Lung microvascular endothelial cell (primary cell): ENCODE measurements at places on chromosomes 7 and 10. TPM values are rescaled to one million over a fixed set of nuclear protein-coding genes. Genes with fewer than 3 reads are reported as not detected.

GRCh38 chr7:45080958-45081669 lies 7.7 kb downstream of the NACAD start:
- DNase-seq, result no peak

- peak; percentile 18 for DNase-seq
Measured at GRCh38 chr7:137169282-137169698, 174.2 kb downstream of the PTN start.

- DNase-seq, result no peak
Measured at GRCh38 chr7:77253151-77253550, 53.5 kb upstream of the FGL2 start.

GRCh38 chr7:155965010-155965409 lies 152.7 kb upstream of the SHH start:
- DNase-seq, result peak; percentile 27

GRCh38 chr10:72616716-72617115 lies 9.2 kb downstream of the MICU1 start:
- DNase-seq, result peak; percentile 20

DNA sequence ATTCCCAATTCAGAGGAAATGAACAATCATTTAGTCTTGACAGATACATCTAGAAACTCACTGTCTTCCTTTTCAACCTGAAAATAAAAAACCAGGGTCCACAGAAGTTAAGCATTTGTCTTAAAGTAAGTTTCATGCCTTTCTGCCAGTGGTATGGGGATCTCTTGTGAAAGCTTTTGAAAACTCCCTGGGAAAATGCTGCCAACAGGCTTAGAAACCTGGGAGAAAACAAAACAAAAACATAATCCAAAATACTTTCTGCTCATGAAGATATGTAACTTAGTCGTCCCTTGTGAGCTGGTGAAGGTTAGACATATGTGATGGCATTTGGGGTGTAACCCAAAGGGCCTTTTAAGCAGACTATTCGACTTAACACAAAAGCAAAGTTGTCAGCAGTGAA lies 66.4 kb upstream of the ZNF438 start:
- DNase-seq, result no peak

DNA sequence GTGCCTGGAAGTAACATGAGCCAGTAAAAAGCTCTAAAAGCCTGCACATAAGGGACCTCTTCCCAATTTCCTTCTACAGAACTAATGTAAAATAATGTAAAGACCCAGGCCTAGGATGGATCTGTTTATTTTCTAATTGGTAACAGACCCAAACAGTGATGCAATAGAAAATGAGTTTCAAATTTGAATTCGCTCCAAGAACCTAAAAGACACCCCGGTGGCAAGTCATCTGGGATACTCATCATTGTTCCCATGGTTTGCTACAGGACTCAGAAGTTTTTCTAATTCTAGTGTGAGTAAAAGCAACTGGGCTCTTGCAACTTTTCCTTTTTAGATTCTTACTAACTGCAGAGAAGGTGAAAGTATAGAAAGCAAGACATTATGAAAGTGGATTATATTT lies 271.3 kb upstream of the CACNA2D1 start:
- no peak for DNase-seq

DNA sequence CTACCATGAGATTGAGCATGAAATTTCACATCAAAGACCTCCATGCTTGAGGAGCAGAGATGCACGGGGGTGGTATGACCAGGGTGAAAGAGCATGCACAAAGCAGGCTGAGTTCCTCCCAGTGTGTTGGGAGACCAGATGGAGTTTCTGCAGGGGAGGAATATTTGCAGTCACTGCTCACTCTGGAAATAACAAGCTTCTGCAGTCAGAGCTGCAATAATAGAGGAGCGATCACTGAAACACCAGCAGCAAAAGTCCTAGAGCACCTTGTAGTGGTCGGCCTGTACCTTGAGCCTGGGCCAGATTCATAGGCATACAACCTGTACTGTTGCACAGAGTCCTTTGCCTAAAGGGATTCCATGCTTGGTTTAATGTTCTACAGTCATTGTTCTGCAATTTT lies 184.5 kb upstream of the SP8 start:
- no peak for DNase-seq

GRCh38 chr7:112160130-112160770 lies 45.9 kb downstream of the DOCK4 start:
- peak; percentile 70 for DNase-seq

- DNase-seq, result no peak
Measured at GRCh38 chr10:119781498-119781897, 55.6 kb downstream of the INPP5F start.

DNA sequence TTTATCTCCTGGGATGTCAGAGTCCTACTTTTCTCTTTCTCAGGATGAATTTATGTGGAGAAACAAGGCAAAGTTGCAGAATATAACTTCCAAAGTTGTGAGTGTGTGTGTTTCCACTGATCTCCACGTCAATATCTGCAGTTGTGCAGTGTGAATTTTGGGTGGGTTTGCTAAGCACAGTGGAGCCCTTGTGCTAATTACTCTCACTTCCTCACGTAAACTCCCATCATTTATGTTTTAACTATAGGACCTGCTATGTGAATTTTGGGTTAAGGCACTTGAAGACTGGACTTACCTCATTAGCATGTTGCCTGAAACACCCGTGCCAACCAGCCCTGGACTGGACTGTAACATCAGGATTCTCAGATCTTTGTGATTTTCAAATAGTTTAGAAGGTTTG lies 51.9 kb upstream of the NPVF start:
- DNase-seq, result no peak

GRCh38 chr7:158816995-158817394 lies 12.3 kb downstream of the ESYT2 start:
- no peak for DNase-seq

- no peak for DNase-seq
Measured at GRCh38 chr10:104250371-104250770, 4.3 kb upstream of the GSTO1 start.

DNA sequence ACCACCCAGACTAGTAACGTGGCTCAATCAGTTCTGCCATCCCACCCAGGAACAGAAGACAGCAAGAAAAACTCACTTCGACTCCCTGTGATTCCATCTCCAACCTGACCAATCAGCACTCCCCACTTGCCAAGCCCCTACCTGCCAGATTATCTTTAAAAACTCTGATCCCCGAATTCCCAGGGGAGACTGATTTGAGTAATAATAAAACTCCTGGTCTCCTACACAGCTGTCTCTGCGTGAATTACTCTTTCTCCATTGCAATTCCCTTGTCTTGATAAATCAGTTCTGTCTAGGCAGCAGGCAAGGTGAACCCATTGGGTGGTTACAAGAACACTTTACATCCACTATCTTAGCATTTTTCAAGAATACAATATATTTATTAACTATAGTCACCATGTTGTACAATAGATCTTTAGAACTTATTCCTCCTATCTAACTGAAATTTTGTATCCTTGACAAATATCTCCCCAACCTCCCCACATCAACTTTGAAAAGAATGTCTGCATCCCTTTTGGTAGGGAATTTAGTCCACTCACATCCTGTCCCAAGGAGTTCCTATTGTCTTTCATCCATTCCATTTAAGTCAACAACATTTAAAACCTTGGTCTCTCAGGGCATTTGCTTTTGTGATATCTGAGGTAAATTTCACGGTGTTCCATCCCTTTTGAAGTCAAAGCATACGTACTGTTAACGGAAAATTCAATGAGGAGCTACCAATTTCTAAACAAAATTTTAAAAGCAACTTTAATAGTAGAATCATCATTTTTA lies 163.7 kb downstream of the MACC1 start:
- DNase-seq, result no peak

DNA sequence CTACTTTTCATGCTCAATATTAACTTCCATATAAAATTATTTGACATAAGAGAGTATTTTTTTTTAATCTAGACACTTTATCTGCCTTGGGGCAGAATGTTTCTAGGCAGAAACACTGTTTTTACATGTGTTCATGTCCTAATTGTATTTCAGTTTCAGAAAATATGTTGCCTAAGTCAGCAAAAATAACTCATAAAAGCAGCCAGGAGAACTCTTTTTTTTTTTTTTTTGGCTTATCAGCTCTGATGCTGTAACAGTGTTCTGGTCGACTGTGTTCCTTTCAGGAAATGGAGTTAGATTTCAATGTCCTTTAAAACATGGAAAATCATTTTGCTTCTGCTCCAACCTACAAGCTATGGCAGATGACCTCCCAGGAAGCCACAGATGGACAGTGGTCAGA lies 63.2 kb upstream of the OPALIN start:
- DNase-seq, result no peak

NME8 gene
- total RNA-seq, result not detected in 2 replicates

LIPJ gene
- total RNA-seq, result not detected in 2 replicates

MOGAT3 gene
- total RNA-seq, result not detected in 2 replicates

FAM221A gene
- 4.1 and 8.1 TPM in 2 replicates for total RNA-seq

FAM25G gene
- not detected in 2 replicates for total RNA-seq

NEUROD6 gene
- total RNA-seq, result not detected in 2 replicates

ITGB8 gene
- 2.6 and 31.2 TPM in 2 replicates for total RNA-seq
